Kidney (tissue), 22 donors: ENCODE measurements at places on chromosomes 7 and 10.
A peak's percentile ranks its signal among the peaks of the same experiment; 100 is the strongest.

DNA sequence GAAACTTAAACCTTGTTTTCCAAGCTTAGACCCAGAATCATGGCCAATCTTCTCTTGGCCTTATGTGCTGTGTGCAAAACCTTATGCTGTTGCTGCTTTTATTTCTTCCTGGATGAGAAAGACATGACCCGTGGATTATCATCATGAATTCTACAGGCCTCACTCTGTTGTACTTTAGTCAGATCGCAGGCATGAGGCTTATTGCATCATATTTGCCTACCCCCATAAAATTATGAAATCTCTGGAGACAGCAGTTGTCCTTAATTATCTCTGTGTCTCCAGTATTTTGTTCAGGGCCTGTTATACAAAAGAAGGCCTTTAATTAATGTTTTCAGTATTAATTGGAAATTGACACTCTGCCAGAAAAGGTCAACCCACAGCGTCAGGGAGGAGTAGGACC is 71.6 kb downstream of the PLCE1 start:
- no peaks in the 10 kb centered on the region for H3K36me3 ChIP-seq
- H3K27me3 ChIP-seq, result no peaks in the 10 kb centered on the region
- H3K27ac ChIP-seq, result no peak overlapping the region
- H3K4me3 ChIP-seq, result no peak overlapping the region

GRCh38 chr7:8142477-8142876 is 119.5 kb downstream of the ICA1 start:
- H3K4me3 ChIP-seq, result no peak overlapping the region
- H3K27me3 ChIP-seq, result no peaks in the 10 kb centered on the region
- peaks cover 25% of the 10 kb centered on the region for H3K4me1 ChIP-seq
- no peak overlapping the region for H3K27ac ChIP-seq
- peaks cover 15% of the 10 kb centered on the region for H3K36me3 ChIP-seq

DNA sequence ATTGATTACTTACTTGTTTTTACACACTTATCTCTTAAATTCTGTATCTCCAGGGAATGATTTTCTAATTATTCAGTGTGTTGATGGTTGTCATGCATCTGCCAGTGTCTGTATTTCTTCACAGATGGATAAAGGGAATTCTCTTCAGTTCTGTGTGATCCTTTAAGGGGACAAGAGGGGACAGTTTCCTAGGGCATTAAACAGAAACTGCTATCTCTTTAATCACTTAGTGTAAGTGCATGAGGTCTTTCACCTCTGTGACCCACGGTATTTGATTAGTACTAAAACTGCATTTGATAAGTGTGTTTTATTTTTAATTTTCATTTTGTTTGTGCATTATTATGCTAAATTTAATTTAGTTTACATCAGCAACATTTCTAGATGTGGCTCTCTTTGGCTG is 26.6 kb upstream of the SEMA3D start:
- no peak overlapping the region for H3K4me3 ChIP-seq
- no peak overlapping the region for H3K27ac ChIP-seq
- DNase-seq, result no peak

- H3K36me3 ChIP-seq, result no peaks in the 10 kb centered on the region
- no peaks in the 10 kb centered on the region for H3K27me3 ChIP-seq
- no peak overlapping the region for H3K4me3 ChIP-seq
- H3K4me1 ChIP-seq, result no peaks in the 10 kb centered on the region
- no peak for DNase-seq
Observed at GRCh38 chr7:11681461-11681860, 150.5 kb downstream of the THSD7A start.

DNA sequence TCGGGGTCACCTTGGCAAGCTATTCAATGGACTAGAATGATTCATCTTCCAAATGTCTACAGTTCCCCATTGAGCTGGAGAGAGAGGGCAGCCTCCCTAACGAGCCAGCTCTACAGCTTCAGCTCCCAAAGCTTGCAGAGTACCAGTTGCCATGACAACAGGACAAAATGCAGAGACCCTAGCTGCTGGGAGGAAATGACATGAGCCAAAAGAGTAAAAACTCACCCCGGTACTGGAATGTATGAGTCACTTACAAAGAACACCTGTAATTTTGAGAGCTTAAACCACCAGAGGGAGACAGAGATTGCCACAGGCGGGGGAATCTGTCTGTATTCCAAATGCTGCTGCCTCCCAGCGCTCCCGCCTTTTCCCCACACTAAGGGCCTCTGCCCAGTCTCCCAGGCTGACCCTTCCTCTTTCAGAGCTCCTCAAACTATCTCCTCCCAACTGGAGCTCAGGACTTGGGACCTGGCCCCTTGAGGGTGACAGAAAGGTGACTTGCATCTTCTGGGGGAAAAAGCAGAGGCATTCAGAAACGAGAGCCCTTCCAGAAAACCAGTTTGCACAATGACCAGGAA is 95.5 kb downstream of the CUL2 start:
- no peaks in the 10 kb centered on the region for H3K36me3 ChIP-seq
- no peak overlapping the region for H3K27ac ChIP-seq
- H3K4me3 ChIP-seq, result no peak overlapping the region
- DNase-seq, result no peak
- no peaks in the 10 kb centered on the region for H3K4me1 ChIP-seq

DNA sequence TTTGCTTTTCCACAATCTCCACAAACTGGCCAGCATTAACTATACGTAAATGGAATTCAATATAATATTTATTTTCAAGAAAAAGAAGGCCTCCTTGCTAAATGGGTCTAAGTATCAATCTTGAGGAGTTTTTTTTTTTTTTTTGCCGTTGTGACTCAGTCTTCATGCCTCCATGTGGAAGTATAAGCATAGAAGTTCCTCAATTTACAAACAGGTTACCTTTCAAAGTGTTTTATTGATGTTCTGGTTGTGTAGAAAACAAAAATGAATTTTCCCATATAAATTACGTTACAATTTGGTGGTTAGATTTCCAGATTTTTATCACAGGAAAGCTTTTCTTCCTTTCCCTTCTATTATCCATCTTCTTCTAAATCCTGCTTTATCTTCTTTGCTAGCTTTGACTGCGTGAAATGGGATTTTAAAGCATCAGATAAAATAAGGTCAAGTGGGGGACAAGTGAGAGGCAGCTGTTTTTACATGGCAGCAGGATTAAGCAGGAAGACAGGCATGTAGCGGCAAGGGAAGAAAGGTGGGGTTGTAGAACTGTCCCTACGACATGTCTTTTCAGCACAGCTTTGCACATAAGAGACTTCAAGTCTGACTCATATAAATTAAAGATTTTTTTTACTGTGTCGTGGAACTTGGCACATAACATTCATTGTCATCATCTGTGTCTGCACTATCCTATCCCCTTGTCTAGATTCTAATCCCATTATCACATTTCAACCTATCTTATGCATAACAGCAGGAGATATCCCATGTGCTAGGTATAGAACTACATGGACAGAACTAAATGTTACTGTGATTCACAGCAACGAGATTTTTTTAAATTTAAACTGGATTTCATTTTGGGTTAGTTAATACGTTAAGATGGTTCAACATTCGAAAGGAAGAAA is 135.3 kb upstream of the FAM3C start:
- no peaks in the 10 kb centered on the region for H3K4me1 ChIP-seq
- H3K36me3 ChIP-seq, result no peaks in the 10 kb centered on the region
- H3K27ac ChIP-seq, result no peak overlapping the region
- no peak for DNase-seq
- H3K4me3 ChIP-seq, result no peak overlapping the region

GRCh38 chr10:77433546-77433945 is 204.1 kb downstream of the KCNMA1 start:
- no peaks in the 10 kb centered on the region for H3K4me1 ChIP-seq
- no peak overlapping the region for H3K4me3 ChIP-seq
- DNase-seq, result no peak
- no peak overlapping the region for H3K27ac ChIP-seq
- H3K36me3 ChIP-seq, result no peaks in the 10 kb centered on the region
- no peaks in the 10 kb centered on the region for H3K27me3 ChIP-seq

- H3K27me3 ChIP-seq, result no peaks in the 10 kb centered on the region
- DNase-seq, result no peak
- no peaks in the 10 kb centered on the region for H3K4me1 ChIP-seq
- H3K36me3 ChIP-seq, result no peaks in the 10 kb centered on the region
Observed at GRCh38 chr7:7231000-7231399, 48.7 kb downstream of the C1GALT1 start.

- no peaks in the 10 kb centered on the region for H3K4me1 ChIP-seq
- no peaks in the 10 kb centered on the region for H3K36me3 ChIP-seq
- H3K27ac ChIP-seq, result no peak overlapping the region
- DNase-seq, result no peak
Observed at GRCh38 chr7:40192036-40192435, 57.2 kb downstream of the SUGCT start.

DNA sequence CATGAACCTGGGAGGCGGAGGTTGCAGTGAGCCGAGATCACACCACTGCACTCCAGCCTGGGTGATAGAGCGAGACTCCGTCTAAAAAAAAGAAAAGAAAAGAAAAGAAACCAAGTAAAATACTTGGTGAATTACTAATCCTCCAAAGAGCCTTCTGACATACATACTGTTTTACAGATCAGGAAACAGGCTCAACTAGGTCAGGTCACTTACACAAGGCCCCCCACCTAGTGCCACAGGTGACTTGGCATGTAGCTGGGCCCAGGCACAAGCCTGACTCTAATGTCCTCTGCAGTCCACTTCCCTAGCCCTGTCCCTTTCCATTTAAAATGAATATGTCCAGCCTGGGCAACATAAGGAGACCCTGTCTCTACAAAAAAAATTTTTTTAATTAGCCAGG is 157.0 kb downstream of the TPST1 start:
- no peak overlapping the region for H3K4me3 ChIP-seq
- H3K27ac ChIP-seq, result no peak overlapping the region
- H3K27me3 ChIP-seq, result no peaks in the 10 kb centered on the region
- no peaks in the 10 kb centered on the region for H3K4me1 ChIP-seq

DNA sequence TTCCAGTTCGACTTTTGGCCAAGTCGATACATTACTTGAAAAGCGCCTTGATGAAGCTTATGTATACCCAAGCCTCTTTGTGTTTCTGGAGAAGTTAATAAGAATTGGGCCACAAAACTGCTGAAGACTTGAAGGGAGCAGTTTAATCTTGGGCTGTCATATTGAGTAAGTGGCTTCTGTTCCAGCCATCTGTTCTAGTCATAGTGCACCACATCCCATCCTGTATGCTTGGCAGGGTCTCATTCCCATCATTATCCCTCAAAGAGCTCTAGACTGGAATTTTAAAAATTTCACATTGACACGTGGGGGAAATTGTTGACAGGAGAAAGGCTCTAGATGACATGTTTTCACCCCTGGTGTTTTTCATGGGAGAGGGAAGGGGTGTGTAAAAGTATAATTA is 196.6 kb upstream of the PLPP4 start:
- H3K27me3 ChIP-seq, result no peaks in the 10 kb centered on the region
- no peak overlapping the region for H3K4me3 ChIP-seq
- no peak for DNase-seq
- H3K4me1 ChIP-seq, result no peaks in the 10 kb centered on the region

DNA sequence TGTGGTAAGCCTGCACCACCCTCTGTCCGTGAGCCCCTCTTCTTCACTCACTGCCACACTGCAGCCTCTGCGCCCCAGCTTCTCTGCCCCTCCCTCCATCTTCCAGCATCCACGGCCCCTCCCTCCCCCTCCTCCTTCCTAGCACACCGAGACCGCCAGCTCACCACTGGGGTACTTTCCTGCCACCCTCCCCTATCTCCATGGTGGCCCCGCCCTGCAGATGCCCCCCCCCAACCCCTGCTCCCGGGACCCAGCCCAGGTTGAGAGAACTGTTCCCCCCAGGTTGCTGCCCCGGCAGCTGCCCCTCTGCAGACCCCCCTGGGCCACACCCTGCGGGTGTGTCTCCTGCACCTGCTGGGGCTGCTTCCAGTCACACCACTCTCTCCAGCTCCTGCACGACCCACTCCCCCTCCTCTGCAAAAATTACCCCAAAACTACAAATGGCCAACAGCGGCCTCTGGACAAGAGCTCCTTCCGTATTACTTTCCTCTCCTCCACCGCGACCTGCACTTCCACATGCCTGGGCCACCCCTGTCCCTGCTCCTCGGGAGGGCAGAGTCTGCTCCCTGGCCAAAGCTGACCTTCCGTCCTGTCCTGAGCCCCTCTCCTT is 209.2 kb upstream of the PPP2R2D start:
- no peak overlapping the region for H3K4me3 ChIP-seq
- peak; percentile 31 for DNase-seq
- no peaks in the 10 kb centered on the region for H3K36me3 ChIP-seq
- no peaks in the 10 kb centered on the region for H3K4me1 ChIP-seq
- H3K27me3 ChIP-seq, result no peaks in the 10 kb centered on the region

DNA sequence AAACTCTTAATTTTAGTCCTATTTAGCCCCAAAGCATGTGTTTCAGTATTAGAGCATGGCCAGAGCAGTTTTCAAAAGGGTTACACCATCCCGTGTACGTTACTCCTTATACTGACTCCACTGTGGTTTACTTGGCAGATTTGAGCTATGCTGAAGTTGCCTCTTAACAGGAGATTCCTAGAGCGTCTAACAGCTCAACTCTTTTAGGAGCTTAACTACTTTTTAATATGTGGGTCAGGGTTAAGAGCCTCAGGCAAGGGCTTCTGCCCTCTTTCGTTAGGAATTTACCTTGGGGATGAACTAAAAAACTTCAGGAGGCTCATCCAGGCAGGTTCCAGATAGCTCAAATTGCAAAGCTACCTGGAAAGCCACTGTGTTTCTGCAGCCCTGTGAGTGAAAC is 674.8 kb upstream of the C7orf33 start:
- no peak overlapping the region for H3K4me3 ChIP-seq
- no peak for DNase-seq
- H3K4me1 ChIP-seq, result no peaks in the 10 kb centered on the region
- no peak overlapping the region for H3K27ac ChIP-seq

DNA sequence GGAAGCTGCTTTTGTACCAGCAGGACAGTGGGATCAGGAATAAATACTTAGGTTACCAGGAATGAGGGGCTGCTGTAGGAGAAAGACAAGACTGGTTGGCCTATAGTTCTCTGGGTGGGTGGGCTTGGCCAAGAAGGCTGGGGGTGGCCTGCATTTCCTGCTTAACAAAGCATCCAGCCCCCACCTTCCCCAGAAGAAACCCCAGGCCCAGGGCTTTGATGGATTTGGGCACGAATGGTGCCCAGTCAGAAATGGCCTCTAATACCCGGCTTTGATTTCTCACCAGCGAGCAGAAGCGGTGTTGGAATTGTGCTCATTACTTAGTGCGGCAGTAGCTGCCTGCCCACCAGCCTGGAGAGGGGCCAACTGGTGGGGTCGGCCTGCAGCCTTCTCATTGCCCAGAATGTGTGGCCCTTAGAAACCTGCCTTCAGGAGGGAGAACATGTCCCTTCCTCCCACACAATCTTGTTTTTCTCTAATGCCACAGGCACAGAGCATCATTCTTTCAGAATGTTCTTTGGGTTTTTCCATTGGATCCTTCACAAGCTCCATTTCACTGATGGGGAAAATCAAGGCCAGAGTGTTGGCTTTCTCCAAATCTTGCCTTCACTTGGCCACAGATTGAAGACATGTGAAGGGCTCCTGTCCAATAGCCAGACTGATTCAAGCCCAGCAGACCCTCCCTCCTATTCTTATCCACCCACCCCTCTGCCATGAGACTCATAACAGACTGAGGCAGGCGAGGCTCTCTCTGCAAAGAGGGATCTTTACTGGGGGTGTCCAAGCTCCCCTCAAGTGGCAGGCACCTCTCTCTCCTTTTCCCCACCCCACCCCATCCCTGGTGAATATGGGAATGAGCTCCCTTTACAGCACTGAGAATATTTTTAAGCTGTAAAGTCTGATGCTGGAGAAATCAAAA is 2.5 kb downstream of the UNC5B start:
- H3K36me3 ChIP-seq, result no peaks in the 10 kb centered on the region
- peak; percentile 35 for DNase-seq
- H3K4me1 ChIP-seq, result peaks cover 16% of the 10 kb centered on the region
- H3K27me3 ChIP-seq, result peaks cover 2% of the 10 kb centered on the region
- no peak overlapping the region for H3K27ac ChIP-seq
- H3K4me3 ChIP-seq, result peak overlapping the region; percentile 58
